ENCODE measurements at places on chromosomes 12 and 14.

GRCh38 chr12:15563663-15564062 is 225.5 kb downstream of the EPS8 start:
- DNase-seq = peak; percentile 83

DNA sequence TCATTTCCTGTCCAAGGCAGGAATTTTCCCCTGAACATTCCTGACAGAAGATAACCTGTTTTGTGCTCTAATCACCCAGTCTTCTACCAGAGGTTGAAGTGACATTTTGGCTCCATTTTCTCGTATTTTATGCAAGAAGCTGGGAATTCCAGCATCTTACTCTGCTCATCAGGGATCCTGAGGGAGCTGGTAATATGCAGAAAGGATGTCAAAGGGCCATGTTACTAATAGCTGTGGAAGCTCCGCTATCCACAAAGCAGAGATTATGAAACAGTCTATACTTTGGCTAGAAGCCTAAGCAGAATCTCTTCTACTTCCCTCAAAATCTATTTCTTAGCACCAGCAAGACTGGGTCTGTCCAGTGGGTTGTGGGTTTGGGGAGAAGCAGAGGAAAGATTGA is 613.0 kb downstream of the DIO2 start:
- peak; percentile 84 for DNase-seq

- no peak for DNase-seq
Observed at GRCh38 chr12:49212572-49212971, 23.7 kb upstream of the TUBA1A start.

- peak; percentile 94 for DNase-seq
Observed at GRCh38 chr12:49703647-49704137, 3.5 kb downstream of the FMNL3 start.

DNA sequence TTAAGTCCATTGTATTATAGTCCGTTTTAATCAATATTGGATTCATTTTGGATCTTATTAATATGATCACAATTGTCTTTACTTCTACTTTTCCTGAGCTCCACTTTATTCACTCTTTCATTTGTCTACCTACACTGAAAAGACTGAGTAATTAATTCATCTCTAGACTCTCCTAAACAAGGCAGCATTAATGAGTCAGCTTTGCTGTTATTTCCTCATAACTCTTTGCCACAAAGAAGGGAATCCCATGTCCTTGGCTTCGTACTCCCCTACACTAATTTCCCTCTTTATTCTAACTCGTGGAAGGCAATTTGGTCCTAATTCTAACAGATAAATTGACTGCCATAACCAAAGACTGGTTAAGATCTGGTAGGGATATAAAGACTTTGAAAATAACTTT is 91.9 kb downstream of the ARMH4 start:
- peak; percentile 5 for DNase-seq

GRCh38 chr12:108267450-108267849 is 71.7 kb downstream of the CMKLR1 start:
- DNase-seq = no peak

GRCh38 chr12:4961311-4961710 is 51.6 kb downstream of the KCNA1 start:
- DNase-seq = no peak

DNA sequence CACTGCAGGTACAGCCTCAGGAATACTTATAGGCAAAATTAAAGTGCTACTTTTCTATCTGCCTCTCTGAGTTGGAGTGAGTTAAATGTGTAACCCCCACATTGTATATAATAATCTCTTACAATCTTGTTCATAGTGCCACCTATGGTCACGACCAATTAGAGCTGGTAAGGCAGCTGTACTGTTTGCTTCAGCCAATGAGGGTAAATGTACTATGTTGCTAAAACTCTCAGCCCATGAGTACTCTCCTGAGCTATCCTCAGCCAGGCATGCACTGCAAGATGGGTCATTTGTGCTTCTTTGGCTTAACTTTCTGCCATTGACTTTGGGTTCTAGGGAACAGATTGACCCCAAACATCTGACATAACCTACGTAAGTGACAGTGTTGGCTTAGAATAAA is 15.0 kb upstream of the MDM2 start:
- peak; percentile 50 for DNase-seq

DNA sequence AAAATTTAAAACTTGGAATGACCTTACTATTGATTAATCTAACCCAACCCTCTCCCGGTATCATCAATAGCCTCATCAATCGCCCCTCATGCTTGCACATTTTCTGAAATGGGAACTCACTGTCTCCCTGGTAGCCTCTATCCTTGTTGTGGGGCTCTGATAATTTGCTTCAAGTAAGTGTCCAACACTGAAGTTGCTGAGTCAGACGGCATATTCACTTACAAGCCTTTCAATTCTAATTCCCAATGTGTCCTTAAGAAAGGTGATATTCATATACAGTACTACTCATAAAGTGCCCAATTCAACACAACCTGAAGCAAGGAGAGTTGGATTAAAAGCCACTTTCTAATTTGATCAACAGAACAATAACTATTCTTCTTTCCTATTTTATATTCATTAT is 1146.1 kb upstream of the TMEM132C start:
- DNase-seq = no peak

Measured in iris pigment epithelial cell (primary cell).